ENCODE measurements at places on chromosomes 4 and X. TPM values are rescaled to one million over a fixed set of nuclear protein-coding genes. Genes with fewer than 3 reads are reported as not detected.

The SMR3B gene
- total RNA-seq, result not detected

The CPZ gene
- total RNA-seq, result 1.2 TPM

The TRIM75 gene
- not detected for total RNA-seq

The FREM3 gene
- not detected for total RNA-seq

The NEIL3 gene
- 0.10 TPM for total RNA-seq

The VSIG4 gene
- total RNA-seq, result 42.1 TPM

The DUSP21 gene
- total RNA-seq, result not detected

The TGIF2LX gene
- not detected for total RNA-seq

The RAB41 gene
- not detected for total RNA-seq

GRCh38 chrX:40207626-40208025, 109.9 kb upstream of the BCOR start:
- no peak for DNase-seq

DNA sequence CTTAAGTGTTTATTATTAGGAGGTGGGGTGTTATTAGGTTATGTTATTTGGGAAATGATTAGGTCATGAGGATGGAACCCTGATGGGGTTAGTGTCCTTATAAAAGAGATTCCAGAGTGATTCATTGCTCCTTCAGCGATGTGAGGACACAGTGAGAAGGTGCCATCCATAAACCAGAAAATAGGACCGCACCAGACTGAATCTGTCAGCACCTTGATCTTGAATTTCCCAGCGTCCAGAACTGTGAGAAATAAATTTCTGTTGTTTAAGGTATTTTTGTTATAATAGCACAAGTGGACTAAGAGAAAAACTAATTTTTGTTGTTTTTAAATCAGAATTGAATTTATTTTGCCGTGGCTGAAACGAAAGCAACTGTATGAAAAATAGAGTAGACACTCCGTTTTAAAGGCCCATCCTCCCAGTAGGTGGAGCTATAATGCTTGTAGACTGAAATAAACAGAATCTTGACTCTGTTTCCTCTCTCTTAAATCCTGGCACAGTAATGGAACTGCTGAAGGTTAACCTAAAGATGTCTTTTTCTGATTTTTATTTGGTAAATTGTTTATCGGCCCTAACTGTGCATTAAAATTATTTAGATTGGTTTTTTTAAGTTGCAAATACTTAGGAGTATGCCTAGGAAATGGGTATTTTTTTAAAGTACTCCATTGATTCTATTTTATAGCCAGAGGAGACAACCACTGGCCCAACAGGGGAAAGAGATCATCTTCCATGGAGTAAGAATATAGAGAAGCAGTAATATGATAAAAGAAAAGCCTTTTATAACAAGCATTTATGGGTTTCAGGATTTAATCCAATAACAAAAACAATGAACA, 133.2 kb upstream of the ADAMTS3 start:
- DNase-seq, result no peak

- DNase-seq, result no peak
Observed at GRCh38 chr4:42638321-42638720, 18.6 kb downstream of the ATP8A1 start.

GRCh38 chr4:185243879-185244278, 34.5 kb downstream of the SNX25 start:
- DNase-seq, result no peak

- DNase-seq, result no peak
Observed at GRCh38 chr4:6498511-6499237, 26.3 kb upstream of the PPP2R2C start.

DNA sequence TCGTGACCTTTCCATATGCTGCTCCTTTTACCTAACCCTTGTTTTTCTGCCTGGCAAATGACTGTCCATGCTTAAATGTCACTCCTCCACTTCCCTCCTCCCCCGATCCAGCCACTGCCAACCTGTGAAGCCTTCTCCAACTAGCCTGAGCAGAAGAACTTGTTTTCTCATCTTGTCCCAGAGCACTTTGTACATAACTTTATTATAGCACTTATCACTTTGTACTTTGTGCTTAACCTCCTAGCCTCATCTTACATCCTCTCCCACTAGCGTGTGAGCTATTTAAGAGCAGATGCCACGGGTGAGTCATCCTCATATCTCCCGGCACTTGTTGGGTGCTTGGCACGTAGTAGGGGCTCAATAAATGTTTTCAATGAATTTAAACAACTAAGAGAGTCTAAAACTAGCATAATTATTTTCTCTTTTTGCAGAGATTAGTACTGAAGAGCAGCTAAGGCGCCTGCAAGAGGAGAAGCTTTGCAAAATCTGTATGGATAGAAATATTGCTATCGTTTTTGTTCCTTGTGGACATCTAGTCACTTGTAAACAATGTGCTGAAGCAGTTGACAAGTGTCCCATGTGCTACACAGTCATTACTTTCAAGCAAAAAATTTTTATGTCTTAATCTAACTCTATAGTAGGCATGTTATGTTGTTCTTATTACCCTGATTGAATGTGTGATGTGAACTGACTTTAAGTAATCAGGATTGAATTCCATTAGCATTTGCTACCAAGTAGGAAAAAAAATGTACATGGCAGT, 46.9 kb downstream of the XIAP start:
- no peak for DNase-seq

- DNase-seq, result no peak
Observed at GRCh38 chr4:20623939-20624338, 76.3 kb upstream of the PACRGL start.

DNA sequence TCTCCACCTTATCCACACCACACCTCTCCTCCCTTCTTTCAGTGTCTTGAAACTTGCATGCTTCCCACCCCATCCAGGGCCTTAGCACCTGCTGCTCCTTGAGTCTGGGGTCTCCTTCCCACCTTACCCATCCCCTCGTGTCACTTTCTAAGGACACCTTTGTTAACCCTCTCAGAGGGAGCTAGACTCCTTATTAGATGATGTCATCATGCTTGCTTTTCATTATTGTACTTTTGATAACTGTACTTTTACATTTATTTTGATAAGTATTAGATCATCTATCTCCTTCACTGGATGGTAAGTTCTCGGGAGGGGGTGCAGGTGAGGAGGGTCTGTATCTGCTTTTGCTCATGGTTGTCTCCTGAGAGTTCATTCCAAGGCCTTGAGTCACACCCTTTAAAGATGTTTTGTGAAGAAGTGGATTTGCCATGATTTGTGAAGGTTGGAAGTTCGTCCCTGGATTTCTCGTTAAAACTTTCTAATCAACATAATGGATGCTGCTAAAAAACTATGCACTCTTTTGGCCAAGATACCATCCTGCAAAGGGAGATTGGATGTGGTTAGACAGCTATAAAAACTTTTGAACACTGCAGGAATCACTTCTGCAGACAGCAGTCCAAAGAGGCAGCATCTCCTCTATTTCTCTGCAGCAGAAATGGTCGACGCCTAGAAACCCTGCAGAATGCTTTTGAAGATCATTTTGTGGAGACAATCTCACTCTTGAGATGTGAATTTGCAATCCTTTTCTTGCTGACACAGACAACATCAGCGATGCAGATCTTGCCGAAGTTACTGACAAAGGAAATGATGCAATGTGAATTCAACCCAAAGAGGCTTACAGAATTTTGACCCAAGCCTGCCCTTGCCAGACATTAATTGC, 69.6 kb downstream of the ENPP6 start:
- DNase-seq, result no peak

- no peak for DNase-seq
Observed at GRCh38 chr4:20084488-20084887, 167.2 kb upstream of the SLIT2 start.

DNA sequence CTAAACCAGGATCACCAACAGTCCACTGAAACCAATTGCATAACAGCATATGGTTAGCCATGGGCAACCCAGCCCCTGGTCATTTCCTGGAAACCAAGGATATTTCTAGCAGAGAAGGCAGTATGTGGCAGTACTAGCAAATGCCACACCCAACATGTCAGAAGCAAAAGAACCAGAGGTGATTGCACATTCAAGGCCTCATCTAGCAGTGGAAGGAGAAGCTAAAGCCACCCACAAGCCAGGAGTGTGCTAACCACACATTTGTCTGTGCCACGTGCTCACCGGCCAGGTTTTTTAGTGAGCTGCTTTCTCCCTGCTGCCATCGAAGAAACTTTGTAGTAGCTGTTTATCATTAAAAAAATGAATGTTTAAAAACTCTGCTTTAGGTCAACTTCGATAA, 42.0 kb downstream of the TEC start:
- DNase-seq, result no peak

DNA sequence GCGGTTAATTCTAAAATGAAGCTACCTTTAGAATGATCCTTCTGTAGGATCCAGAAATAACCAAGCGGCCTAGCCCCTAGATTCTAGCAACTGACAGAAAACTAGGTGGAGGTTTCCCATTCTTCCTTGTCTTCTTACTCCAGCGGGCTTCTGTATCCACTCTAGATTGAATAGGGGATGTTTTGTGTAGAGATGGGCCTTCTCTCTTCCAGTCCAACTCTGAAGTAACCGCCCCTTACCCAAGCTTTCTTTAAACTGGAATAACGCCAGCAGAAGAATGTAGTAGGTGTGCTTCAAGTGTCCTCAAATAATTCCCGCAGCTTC, 386 bp upstream of the TMEM184C start:
- DNase-seq, result no peak

- no peak for DNase-seq
Observed at GRCh38 chrX:52262195-52262546, 77.5 kb downstream of the MAGED4 start.

DNA sequence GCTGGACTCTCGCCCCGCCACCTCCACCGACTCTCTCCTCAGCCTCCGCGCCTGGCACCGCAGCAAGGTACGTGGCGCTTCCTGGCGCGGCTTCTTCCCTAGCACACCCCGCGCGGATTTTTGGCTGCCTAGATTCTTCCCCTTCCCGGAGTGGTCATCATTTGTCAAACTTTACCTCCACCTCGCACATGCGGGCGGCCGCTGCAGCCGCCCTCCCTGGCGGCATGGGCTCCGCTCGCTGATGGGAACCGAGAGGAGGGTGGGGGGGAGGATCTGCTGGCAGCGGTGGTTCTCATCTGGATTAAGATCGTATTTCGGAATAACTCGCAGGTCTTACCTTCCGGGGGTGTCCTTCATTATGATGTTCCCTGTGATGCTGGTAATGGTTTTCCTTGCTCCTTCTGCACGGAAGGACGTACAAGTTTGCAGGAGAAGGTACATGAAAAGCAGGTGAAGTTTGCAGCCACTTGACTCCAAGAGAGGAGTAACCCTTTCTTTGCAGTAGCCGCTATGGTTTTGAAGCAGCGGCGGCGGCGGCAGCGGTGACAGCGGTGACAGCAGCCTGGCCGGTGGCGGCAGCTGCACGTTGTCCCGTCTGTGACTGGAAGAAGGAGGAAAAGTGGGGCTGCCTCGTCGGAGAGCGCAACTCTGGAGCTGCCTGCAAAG, 2183.9 kb upstream of the TENM3 start:
- DNase-seq, result no peak

GRCh38 chrX:5324546-5324945, 904.1 kb downstream of the NLGN4X start:
- DNase-seq, result no peak

GRCh38 chr4:81818385-81818920, 346.7 kb upstream of the RASGEF1B start:
- no peak for DNase-seq

DNA sequence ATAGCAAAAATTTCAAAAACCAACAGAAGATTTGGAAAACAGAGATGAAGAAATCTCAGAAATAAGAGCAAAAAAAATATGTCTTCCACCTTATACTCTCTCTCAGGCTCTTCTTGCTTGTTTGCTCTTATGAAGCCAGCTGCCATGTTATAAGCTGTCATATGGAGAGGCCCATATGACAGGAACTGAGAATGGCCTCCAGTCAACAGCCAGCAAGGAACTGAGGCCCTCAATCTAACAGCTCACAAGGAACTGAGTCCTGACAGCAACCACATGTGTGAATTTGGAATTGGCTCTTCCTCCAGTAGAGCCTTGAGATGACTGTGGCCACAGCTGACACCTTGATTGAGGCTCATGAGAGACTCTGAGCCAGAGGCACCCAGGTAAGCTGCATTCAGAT, 51.3 kb upstream of the MAOA start:
- no peak for DNase-seq

- no peak for DNase-seq
Observed at GRCh38 chr4:105162123-105162796, 15.6 kb downstream of the TET2 start.
